Hematopoietic multipotent progenitor cell treated with erythropoietin and hydrocortisone succinate and interleukin-3 and kit ligand, for 17 days (in vitro differentiated cells): ENCODE measurements at places on chromosomes 4 and X.

GRCh38 chr4:4694296-4694772 is 152.5 kb upstream of the STX18 start:
- no peak for DNase-seq

DNA sequence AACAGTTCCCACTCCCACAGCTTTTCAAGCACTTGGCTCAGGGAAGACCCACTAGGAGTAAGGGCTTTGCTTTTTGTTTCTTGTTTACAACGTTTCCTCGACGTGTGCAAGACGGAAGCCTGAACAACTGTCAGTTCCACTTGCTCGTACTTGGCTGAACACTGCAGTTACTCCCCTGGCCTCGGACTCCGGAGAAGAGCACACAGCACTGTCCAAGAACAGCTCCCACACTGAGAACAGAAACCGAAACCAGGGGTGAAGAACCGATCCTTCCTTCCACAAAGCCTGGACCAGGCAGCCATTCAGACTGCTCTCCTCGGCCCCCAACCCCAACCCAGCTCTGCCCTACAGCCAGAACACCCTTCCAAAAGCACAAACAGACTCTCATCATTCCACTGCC is 25.5 kb downstream of the IRF2 start:
- peak; percentile 24 for DNase-seq

DNA sequence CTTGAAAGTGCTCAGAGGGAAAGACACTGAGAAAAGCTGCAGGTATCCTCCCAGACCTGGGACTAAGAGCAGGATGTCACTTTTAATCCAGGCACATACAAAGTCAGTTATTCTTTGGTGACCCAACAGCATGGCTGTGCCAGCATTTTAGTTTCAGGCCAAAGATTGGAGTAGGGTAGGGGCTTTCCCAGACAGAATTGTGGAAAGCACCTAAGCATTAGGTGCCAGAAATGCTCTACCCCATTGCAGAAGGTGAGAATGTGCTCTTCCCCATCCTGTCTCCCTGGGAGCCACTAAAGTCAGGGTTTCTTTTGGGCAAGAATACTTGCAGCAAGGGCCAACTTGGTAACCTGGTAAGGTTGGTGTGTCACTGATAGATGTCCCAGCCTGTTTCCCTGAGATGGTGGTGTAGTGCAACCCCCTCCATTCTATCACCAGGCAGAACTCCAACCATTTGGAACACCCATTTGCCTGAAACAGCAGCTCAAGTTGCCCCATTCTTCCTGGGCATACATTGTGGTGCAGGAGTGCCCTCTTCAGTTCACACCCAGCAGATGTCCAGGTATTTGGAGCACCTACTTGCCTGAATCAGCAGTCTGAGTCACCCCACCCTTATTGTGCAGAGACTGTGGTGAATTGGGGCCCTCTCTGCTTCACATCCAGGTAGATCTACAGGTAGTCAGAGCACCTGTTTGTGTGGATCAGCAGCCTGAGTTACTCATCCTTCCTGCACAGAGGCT is 183.5 kb downstream of the ZC4H2 start:
- no peak for DNase-seq

DNA sequence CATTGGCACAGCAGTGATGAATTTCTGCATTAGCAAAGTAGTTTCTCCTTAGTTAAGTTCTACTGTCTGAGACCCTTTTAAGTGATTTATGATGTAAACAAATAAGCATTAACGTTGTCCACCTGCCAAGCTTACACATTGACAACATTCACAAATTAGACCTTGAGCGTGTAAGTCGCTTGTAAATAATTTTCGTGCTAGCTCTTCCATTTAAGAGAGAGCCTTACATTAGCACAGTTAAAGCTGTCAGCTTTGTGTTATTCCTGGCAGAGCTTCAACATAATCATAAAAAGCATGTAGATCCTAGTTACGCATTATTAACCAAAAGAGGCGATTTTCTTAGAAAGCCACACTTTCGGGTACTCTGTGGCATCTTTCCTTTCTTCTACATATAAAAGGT is 127.7 kb downstream of the DCTD start:
- DNase-seq: no peak

DNA sequence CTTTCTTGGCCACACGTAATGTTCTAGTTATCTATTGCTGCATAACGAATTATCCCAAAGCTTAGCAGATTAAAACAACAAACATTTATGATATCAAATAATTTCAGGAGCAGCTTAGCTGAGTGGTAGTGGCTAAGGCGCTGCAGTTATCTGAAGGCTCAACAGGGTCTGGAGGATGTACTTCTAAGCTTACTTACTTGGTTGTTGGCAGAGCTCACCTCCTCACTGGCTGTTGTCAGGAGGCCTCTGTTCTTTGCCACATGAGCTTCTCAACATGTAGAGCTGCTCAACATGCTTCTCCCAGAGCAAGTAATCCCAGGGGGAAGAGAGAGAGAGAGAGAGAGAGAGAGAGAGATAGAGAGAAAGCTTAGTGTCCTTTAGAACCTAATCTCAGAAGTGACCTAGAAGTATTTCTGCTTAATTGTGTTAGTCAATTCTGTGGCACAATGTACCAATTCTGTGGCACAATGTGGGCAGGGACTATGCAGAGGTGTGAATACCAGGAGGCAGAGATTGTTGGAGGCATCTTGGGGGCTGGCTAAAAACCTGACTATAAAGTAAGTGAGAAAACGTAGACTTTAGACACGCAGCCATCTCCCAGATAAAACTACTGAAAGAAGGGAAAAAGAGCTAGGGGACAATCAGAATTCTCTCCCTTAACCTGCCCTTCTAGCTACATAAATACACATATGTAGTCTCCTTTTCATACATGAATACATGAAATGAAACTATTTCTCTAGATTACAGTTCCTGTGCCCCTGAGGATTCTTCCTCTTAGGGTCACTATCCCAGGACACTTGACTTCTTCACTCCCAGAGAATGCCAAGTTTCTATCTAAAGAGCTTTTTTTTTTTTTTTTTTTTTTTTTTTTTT is 40.2 kb downstream of the HOPX start:
- no peak for DNase-seq

DNA sequence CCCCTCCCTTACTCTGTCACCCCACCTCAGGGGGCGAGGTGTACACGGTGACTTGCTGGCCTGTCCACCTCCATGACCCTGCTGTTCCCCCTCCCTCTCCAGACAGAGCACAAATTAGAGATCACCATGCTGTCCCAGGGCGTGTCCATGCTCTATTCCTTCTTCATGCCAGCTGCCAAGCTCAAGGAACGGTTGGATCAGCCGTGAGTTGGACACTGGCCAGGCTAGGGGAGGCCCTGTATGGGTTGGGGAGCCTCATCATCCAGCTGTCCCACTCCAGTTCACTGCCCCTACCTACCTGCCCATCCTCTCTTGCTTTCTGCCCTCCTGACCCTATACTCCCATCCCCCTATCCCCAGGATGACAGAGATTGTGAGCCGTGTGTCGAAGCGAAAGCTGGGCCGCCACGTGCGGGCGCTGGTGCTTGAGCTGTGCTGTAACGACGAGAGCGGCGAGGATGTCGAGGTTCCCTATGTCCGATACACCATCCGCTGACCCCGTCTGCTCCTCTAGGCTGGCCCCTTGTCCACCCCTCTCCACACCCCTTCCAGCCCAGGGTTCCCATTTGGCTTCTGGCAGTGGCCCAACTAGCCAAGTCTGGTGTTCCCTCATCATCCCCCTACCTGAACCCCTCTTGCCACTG is 3.9 kb upstream of the CDK16 start:
- DNase-seq: no peak

DNA sequence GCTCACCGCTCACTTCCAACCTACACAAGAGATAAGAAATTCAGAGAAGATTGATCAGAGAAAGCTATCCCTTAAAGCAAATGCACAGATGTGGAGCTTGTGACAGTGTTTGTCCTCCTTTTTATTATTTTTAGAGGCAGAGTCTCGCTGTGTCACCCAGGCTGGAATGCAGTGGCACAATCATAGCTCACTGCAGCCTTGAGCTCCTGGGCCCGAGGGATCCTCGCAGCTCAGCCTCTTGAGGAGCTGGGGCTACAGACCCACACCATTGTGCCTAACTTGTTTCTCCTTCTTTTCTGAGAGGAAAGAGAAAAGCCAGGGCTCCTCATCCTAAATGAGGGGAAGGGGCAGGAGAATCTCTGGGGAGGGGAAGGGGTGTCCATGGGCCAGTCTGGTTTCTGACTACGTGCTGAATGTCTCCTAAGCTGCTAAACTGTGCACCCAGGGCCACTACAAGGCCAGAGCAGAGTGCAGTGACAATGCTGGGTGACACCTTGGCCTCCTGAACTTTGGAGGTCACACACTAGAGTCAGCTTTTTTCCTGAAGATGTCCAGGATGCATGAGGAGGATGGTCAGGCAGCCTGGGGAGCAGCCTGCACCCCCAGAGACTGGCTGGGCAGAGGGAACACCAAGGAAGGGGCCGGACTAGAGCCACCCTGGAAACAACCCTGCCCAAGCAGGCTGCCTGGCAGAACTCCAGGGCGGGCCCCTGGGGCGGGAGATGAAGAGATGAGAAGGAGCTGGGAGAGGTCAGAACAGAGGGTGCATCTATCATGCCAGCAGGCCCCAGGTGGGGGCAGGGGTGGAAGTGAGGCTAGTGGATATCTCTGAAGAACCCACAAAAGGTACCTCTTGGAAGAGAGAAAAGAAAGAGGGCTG is 55.5 kb upstream of the PROM1 start:
- no peak for DNase-seq
